Activated T-helper 1 cell treated with anti-CD3 and anti-CD28 coated beads, Interleukin-12 subunit alpha, Interleukin-12 subunit beta, Interleukin-2, Interleukin-4 antibody, amounts not matched to agents 30 ng/mL and 10 ng/mL and 1 ng/mL, durations not matched to agents 14 hours and 24 hours and 36 hours (primary cell): ENCODE measurements at places on chromosomes 3 and 15.

- no peak for DNase-seq
Observed at GRCh38 chr3:81245501-81245900, 515.9 kb downstream of the GBE1 start.

- no peak for DNase-seq
Observed at GRCh38 chr3:157290766-157291165, 130.8 kb upstream of the CCNL1 start.

DNA sequence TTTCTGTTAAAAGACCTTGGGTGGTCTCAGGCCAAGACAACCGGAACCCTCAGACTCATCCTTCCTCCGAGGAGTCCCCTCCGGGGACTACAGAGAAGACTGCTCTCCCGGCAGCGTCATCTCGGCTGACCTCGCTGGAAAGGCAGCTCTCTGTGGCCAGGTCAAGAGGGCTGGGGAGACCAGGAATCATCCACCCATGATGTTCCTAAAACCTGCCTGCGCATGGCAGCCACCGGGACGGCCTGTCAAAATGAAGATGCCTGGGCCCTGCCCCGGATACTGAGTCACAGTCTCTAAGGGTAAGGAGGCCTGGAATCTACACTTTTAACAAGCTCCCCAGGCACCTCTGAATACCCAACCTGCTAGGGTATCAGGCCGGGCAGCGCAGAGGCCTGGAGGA, 78.6 kb downstream of the RPN1 start:
- no peak for DNase-seq

DNA sequence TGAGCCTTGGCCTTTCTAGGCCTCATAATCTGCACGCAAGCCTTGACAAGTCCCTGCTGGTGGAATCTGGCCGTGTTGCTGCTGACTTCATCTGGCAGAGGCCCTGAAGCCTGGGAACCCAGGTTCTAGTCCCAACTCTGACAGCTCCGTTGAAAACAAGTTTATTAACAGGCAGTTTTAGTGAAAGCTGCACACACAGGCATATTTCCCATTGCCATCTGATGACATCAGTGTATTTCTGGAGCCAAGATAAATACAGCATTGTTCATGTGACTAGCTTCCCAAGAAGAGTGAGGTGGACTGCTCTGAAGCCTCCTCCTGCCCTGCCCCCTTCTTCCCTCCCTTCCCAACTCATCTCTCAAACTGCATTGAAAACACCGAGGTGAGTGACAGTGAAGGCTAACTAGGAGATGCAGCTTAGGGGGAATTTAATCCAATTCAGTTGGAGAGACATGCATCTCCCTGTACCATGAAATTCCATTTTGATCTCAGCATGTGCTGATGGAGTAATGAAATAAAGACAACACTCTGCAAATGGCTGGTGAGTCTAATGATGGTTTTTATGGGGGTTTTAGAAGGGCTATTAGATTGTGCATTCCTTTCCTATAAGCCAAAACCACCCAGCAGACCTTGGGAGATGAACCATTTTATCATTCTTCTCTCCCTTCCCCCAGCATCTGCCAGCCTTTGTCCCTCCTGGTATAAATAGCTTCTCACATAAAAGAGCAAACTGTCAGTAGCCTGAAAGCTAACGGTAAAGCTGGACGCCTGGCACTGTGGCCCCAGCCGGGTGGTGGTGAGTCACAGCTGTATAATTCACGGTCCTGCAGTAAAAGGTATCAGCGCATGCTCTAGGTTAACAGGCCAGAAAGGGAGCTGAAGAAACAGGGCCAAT, 38.0 kb downstream of the PRICKLE2 start:
- DNase-seq: no peak

- no peak for DNase-seq
Observed at GRCh38 chr3:101888653-101889052, 39.3 kb downstream of the NFKBIZ start.

- no peak for DNase-seq
Observed at GRCh38 chr3:23480329-23480714, 277.2 kb downstream of the UBE2E2 start.

DNA sequence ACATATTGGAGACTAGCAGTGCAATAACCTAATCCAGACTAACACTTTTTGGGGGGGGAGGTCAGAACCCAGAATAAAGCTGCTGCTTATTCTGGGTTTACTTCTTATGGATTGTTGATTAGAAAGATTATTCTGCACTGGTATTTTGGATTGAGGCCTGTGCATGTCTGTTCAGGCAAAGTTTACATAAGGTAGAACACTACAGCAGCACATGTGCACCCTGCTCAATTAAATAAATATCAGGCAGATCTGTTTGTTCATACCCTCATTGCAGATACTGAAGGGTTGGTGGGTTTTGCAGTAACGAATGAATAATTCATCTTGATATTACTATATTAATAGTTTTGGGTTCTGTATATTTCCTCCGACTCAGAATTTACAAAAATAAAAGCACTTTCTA, 19.1 kb downstream of the ARIH1 start:
- no peak for DNase-seq

DNA sequence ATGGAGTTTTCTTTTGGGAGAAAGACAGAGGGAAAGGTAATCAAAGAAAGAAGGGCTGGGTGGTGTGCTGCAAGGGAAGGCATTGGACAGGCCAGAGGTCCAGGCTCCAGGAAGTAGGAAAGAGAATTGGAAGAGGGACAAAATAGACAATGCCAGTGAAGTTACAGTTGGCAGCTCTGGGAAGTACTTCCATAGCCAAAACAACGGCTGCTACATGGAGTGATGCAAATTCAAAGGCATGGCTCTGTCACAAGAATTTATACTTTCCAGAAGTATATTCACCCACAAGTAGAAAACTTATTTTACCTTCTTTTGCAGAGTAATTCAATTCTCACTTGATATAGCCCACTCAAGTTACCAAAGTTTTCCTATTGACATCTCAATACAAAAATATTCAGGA, 191.5 kb downstream of the TNIK start:
- no peak for DNase-seq

- no peak for DNase-seq
Observed at GRCh38 chr3:158313338-158313927, 203.5 kb downstream of the RSRC1 start.

DNA sequence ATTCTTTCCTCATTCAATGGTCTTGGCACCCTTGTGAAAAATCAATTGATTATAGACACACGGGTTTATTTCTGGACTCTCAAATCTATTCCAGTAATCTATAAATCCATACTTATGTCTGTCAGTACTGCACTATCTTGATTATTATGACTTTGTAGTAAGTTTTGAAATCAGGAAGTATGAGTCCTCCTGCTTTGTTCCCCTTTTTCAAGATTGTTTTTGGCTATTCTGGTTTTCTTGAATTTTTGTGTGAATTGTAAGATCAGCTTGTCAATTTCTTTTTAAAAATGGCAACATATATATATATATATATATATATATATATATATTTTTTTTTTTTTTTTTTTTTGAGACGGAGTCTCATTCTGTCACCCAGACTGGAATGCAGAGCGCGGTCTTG, 32.3 kb upstream of the CFAP20DC start:
- no peak for DNase-seq

GRCh38 chr3:170815340-170815739, 54.7 kb downstream of the RPL22L1 start:
- DNase-seq: no peak

- no peak for DNase-seq
Observed at GRCh38 chr15:76860201-76860600, 44.9 kb downstream of the SCAPER start.

- no peak for DNase-seq
Observed at GRCh38 chr15:70045045-70045444, 52.7 kb downstream of the TLE3 start.

- no peak for DNase-seq
Observed at GRCh38 chr15:66756295-66756694, 54.3 kb downstream of the SMAD6 start.

DNA sequence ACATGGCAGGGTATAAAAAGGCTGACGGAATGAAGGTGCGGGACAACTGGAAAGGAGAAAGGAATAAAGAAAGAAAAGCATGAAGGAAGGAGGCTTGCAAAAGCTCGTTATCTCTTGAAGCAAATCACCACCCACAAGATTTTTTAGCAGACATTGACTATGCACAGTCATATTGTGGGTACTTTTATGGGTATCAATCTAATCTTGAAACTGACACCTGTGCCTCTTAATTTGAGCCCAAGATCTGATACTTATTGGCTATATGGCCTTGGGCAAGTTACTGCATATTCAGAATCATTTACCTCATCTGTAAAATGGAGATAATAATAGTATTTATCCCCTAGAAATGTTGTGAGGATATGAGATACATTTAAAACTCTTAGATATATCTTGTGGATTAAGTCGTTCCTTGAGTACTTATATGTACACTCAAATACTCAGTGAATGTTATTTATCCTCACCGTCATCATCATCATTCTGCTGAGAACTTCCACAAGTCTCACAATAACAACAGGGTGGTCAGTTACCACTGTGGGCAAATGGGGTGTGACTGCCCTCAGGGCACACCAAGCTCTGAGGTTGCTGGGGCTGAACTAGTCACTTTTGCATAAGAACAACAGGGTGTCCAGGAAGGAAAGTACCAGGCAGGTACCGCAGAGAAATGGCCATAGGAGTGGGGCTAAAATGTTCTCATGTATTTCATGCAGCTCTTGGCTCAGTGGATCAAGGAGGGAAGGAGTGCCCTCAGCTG, 266.1 kb downstream of the SLC9A9 start:
- no peak for DNase-seq

- no peak for DNase-seq
Observed at GRCh38 chr3:196336319-196337145, 1.7 kb downstream of the TM4SF19 start.

GRCh38 chr3:158420654-158421396, 150.2 kb upstream of the MLF1 start:
- DNase-seq: no peak

- DNase-seq: no peak
Observed at GRCh38 chr3:192303235-192303634, 424.1 kb downstream of the FGF12 start.

- no peak for DNase-seq
Observed at GRCh38 chr3:38488949-38489348, 7.2 kb upstream of the EXOG start.

GRCh38 chr3:86175051-86175536, 815.9 kb downstream of the VGLL3 start:
- no peak for DNase-seq
